ENCODE measurements at places on chromosomes 6 and 20.

DNA sequence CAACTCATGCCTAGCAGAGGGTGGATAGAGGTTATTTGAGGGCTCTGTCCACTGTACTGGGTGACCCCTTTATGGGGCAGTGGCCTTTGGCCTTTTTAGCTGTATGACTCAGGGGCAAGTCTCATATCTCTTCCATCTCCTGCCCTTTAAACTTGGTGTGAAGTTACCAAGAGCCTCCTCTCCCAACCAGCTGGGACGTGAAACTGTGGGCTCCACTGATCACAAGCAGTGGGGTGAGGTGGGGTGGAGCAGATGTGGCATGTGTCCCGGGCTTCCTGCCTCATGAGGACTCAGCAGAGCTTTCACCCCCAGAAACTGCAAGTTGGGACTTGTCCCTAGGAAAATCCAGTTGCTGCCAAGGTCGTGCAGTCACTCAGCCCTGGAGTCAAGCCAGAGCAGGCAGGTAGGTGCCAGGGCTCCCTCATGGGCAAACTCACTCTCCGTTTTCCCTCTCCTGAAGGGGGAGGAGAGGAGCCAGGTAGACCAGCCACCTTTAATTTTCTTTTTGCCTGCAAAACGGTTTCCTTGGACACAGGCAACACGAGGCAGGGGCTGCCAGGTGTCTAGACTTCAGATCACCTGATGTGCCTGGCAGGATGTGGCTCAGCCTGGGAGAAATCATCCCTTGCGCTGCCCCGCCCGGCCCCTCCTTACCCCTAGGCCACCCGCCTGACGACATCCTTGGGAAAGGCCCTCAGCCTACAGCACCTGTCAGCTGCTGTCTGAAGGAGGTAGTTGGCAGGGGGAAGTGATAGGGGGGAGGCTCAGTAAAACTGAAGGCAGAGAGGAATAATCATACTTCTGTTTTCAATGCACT, 4.0 kb downstream of the CDKN1A start:
- peak; percentile 32 for DNase-seq

GRCh38 chr6:13733178-13733887, 21.7 kb upstream of the RANBP9 start:
- DNase-seq = no peak

DNA sequence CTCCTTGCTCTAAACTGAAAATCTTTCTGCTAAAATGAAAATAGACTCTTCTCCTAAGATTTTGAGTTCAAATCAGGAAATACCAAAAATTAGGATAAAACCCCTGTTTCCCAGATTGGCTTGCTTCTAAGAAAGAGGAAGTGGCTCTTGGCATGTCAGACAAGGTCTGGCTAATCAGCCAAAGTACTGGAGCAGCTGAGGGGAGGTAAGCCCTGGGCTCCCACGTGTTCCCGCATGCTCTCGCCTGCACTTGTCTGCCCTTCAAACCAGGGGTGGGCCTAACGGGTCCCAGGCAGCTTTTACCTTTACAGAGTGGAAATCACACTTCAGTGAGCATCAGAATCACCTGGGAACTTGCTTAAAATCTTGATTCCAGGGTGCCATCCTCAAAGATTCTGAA, 43.2 kb upstream of the GABRR1 start:
- DNase-seq = no peak

- no peak for DNase-seq
Measured at GRCh38 chr20:15842872-15843271, 730.4 kb downstream of the KIF16B start.

DNA sequence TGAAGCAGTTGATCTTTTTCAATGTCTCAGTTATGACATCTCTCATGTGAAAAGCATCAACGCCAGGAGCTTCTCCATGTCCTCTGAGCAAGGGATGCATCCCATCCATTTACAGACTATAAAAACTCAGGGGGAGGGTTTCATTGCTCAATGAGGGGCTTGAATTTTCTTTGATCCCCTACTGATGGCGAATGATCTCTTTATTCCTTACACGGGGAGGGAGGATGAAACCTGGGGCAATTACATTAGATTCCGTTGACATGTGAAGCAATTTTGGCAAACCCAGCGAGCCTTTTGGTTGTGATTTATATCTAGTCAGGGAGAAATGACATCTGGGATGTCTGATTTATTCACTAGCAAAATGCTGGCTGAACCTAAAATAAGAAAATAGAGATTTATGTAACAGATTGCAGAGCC, 268.9 kb downstream of the HIVEP2 start:
- no peak for DNase-seq

DNA sequence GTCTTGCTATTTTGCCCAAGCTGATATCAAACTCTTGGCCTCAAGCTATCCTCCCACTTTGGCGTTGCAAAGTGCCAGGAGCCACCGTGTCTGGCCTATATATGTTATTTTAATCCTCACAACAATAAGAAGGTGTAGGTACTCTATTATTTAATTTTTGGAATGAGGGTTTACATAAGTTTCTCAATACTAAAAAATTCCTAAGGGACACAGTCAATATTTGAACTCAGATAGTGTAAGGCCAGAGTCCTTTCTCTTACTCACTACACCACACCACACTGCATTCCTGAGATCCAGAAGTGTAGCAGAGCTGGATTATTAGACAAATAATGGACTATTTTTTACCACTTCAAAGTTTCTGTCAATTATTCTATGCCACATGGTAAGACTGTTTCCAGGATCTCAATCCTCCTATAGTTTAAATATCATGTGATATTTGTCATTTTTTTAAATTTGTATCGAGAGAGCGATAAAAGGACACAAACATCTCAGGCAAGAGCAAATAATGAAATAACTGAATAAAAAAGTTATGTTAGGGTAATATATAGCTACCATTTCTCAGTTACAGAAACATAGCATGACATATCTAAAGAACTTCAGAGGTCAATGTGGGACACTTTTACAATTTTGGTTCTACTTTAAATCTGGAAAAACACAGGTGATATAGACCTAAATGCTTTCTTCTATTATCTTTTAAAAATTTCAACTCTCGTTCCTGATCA, 162.2 kb upstream of the THEMIS start:
- DNase-seq = no peak

GRCh38 chr6:14383393-14384174, 266.0 kb downstream of the CD83 start:
- DNase-seq = no peak

All from stimulated activated CD4-positive, alpha-beta T cell treated with anti-CD3 and anti-CD28 coated beads, Interleukin-2, amount 100 ng/mL, for 48 hours (primary cell).